ENCODE measurements at places on chromosomes 11 and 22.
A peak's percentile ranks its signal among the peaks of the same experiment; 100 is the strongest.

DNA sequence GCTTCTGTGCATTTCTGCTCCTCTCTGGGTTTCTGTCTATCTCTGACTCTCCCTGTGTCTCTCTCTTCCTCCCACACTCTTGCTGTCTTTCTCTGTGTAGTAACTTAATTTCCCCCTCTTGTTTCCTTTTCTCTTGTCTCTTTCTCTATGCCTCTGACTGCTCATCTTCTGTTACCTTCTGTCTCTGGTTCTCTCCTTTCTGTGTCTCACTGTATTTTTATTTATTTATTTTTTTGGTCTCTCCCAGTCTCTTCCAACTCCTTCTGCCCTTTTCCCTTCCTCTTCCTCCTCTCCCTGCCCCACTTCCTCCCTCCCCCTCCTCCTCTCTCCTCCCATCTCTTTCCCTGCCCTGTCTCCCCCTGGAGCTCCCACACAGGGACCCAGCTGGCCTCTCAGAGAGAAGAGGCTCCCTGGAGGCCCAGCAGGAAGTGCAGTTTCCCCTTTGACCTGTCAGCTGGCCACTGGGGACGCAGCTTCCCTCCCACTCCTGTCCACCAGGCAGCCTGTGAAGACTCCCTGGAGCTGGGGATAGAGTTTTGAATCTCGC, 38.3 kb upstream of the MYH9 start:
- no peak for DNase-seq

- no peak for DNase-seq
Measured at GRCh38 chr11:107203656-107204055, 185.4 kb upstream of the GUCY1A2 start.

- DNase-seq: no peak
Measured at GRCh38 chr11:64367931-64368672, 9.1 kb downstream of the RPS6KA4 start.

DNA sequence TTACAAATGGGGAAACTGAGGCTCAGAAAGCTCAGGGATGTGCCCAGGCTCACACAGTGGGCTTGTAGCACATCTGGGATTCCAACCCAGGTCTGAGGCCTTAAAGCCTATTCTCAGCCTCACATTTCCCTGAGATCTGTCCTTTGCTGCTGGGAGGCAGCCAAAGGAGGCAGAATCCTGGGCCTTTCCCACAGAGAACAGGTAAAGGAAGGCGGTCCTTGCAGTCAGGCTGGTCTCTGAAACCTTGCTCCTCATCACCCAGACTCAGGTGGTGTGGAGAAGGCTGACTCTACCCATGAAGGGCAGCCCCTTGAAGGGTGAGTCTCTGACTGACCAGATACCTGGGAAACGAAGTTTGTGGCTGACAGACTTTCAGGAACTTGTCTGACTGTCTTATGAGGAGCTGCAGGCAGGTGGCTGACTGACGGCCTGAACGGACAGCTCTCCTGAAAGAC, 7.8 kb downstream of the SLCO2B1 start:
- DNase-seq: no peak

DNA sequence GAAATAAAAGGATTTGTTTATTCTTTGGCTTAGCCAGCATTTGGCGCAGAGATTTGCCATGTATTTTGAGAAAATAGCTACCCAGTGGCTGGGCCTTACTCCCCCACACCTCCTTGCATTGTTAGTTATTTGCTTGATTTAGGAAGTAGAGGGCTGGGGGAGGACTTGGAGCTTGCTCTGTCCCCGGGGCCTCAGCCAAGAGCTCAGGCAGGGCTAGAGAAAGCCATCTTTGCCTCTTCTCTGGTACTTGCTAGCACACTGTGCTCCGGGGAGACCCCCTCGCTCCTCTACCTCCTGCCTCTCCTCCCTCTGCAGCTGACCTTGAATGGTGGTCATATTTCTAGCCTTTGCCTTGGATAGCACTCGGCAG, 93.0 kb downstream of the SCN3B start:
- no peak for DNase-seq

DNA sequence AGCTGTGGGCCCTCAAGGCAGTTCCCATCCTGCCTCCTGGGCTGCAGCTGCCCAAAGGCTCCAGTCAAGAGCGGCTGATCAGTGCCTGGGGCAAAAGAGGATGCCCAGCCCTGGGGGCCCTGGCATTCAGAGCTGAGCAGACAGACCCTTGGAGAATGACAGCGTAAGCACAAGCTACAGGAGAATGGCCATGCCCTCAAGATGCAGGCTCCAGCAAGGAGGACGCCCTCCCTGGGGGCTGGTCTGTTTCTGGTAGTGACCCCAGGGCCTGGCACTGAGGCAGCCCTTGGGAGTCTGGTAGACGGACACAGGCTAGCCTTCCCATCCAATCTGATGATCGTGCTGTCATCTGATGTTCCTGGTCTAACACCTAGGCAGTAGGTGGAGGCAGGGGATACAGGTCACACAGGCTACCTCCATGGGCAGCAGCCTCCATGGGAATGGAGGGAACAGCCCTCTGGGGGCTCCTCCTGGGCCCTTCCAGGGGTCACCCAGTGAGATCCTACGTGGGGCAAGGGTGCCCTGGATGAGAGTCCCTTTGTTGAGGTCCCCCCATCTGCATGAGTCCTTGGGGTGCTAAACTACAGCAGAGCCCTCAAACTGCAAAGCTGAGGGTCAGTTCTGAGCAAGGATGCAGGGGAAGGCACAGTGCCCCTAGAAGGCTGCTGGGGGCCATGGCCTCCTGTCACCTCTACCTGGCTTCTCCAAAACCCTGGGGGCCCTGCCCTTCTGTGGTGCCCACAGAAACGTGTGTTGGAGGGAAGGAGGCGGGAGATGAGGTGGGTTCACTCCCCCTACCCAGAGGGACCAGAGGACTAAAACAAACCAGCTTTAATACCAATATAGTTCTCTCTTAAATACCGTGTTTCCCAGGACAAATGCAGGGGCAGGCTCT, 10.2 kb upstream of the SF1 start:
- DNase-seq: no peak

- DNase-seq: peak; percentile 33
Measured at GRCh38 chr22:50274311-50274710, 4.1 kb upstream of the MAPK11 start.

DNA sequence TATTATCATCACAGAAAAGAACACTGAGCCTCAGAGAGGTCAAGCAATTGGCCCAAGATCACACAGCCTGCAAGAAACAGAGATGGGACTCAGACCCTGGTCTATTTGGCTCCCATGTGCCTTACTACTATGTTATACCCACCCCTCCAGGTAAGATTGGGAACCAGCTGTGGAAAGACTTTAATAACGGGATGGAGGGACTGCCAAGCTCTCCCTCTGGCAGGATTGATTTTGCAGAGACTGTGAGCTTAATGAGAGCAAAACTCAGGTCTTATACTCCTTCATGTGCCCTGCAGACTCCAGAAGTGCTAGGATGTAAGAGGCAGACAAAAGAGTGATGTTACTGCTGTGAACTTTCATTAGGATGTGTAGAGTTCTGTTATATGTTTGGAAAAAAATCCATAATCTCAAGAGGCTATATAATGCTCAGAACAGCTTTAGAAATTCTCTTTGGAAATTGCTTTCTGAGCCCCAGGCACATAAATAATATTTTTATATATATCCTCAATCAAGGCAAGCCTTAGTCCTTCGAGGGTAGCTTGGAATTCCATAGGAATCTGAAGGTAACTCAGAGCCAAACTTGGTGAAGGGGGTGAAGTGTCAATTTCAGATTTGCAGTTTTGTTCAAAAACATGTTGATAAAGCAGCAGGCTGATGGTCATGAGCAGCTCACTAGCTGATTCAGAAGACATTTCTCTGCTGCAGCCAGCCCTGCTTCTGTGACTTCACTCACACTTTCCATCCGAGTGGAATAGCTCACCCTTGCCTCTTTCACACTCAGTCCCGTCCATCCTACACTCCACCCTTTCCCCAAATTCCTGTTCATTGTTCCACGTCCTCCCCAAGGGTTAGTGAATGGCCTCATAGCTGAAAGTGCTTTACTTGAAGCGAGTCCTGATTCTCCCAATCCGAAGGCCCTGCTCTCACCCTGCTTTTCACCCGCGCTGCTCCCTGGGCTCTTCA, 188.8 kb downstream of the SNX19 start:
- DNase-seq: no peak

GRCh38 chr11:19458231-19458630, 217.5 kb upstream of the E2F8 start:
- DNase-seq: no peak

- no peak for DNase-seq
Measured at GRCh38 chr11:87320123-87320522, 282.4 kb downstream of the TMEM135 start.

DNA sequence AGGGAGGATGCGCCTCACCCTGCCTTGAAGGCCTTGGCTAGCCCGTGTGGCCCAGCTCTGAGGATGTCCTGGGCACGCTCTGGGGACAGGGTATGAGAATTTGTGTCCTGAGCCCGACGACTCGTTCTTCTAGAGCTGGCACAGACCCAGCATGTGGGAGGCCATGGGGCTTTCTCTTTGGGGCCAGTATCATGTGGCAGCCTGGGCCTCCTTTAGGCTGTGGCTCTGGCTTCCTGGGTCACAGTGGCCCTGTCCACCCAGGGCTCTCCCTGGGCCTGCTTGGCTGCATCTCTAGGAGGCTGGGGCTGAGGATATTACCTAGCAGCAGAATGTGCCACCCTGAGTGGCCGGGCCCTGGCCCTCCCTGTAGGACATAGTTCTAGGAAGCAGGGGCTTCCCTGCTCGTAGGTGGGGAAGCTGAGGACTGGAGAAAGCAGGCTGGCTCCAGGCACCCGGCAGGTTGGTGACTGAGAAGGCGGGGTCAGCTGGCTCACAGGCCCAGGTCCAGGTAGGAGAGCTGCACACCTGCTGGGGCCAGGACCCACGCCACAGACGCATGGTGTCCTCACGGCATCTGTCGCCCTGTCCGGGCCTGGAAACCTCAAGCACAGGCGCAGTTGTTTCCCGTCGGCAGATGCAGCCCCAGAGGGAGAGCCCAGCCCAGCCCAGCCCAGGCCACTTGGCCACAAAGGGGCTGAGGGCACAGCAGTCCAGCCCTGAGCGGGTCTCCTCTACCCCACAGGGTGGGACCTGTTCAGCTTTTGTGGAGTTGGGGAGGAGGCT, 6.8 kb downstream of the CCDC188 start:
- no peak for DNase-seq

- DNase-seq: no peak
Measured at GRCh38 chr11:126748793-126749192, 251.8 kb downstream of the KIRREL3 start.

DNA sequence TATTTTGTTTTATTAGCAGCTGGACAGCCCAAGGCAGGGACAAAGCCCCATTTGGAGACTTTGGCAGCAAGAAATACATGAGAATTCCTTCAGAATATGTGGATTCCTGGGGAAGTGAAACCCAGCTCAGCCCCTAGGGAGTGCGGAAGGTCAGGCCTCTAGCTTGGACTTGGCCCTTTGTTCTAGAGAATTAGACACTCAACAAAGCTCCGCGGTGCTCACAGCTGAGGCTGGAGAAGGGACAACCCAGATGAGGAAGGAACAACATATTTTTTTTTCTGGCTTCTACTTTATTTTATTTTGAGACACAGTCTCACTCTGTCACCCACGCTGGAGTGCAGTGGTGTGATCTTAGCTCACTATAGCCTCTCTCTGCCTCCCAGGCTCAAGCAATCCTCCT, 44.7 kb upstream of the SEPTIN5 start:
- no peak for DNase-seq

DNA sequence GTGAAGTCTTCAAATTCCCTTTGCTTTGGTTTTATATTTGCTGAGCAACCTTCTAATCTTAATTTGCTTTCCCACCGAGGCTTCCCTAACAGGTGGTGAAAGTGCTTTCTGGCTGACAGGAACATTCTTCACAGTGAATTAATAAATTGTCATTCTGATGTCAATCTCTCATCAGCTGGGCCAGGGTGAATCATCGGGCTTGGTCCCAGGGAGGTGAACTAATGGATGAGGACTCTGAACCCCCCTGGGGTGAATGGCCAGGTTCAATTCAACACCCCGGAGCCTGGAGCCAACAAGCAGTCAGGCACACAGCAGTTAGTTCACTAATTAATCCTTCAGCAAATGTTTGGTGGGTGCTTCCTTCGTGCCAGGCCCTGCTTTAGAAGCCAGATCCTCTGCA, 155.4 kb upstream of the PDGFD start:
- no peak for DNase-seq

GRCh38 chr22:43008921-43009320, 6.0 kb downstream of the PACSIN2 start:
- no peak for DNase-seq

- DNase-seq: no peak
Measured at GRCh38 chr11:118168751-118169150, 7.7 kb downstream of the SCN2B start.

GRCh38 chr11:57111619-57112018, 70.1 kb upstream of the LRRC55 start:
- DNase-seq: no peak

- DNase-seq: peak; percentile 2
Measured at GRCh38 chr11:110376711-110377324, 52.9 kb upstream of the FDX1 start.

DNA sequence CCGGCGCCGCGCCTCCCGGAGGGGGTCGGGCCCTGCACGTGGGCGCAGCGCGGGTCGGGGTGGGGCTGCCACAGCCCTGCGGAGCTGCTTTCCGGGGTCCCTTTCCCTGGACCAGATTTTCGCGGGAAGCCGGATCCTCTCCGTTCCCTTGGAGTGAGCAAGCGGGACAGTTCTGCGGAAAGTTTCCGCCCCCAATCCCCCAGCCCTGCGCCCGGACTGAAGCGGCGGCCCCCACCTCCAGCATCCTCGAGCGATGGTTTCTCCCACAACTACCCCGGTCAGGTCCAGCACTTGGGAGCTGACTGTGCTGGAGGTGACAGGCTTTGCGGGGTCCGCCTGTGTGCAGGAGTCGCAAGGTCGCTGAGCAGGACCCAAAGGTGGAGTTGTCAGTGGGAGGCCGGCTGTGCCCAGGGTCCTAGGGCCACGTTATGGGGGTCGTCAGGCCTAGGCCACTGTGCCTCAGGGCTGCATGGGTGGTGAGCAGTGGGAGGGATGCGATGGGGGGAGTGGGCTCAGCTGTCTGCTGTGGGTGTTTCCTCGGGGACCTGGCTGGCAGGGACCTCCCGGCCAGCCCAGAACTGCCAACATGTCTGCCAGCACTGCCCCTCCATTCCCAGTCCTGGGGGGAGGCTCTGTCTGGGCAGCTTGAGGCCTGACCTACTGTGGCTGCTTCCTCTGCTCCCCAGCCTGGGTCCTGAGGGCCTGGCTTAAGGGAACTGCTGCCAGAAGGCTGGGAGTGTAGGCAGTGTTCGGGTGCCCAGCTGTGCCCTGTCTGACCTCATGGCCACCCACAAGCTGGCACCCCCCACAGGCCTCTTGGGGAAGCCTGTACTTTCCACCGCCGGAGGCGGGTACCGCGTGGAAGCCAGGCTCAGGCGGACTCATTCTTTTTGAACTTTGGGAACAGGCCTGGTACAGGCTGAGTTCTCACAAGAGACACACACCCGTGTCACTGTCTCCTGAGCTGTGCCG, 726 bp downstream of the ST3GAL4 start:
- no peak for DNase-seq

DNA sequence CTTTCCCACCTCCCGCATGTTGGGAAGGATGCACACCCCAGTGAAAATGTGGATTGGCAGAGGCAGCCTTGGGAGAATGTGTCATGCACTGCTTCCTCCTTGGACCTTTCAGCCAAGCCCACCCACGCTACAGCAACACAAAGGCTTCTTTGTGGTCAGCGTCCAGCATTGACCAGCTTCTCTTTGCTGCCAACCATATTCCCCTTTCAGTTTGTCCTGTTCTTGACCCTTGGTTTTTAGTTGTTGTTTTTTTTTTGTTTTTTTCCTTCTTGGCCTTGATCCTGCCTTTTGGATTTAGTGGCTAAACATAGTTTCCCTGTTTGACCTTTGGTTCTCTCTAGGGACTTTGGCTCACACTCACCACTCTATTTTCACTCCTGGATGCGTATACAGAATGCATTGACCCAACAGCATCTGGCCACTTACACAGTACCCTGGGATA, 573.6 kb downstream of the INSC start:
- no peak for DNase-seq

GRCh38 chr11:97354026-97354425, 964.2 kb downstream of the JRKL start:
- DNase-seq: no peak

All from activated CD4-positive, alpha-beta T cell treated with anti-CD3 and anti-CD28 coated beads, Interleukin-2, amount 50 U/mL, for 4 hours (primary cell).